ENCODE measurements at places on chromosomes 1 and 21.
A peak's percentile ranks its signal among the peaks of the same experiment; 100 is the strongest.

- DNase-seq: no peak
These were observed 226.0 kb upstream of the KAZN start for GRCh38 chr1:14372526-14372925.

DNA sequence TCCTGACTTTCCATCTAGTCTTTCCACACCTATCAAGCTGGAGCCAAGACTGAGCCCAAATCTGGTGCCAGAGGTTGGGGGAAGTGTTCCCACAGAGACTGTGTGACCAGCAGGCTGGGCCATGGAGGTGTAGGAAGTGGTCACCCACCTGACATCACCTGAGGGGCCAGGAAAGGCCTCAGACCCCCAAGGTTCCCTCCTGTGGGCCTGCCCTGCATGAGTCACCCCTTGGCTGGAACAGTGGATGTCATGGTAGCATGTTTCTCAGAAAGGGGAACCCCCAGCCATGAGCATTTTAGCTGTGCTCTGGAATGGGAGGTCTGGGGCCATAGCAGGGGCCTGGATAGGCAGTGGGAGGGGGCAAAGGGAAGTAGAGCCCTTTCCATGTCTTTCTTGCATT is 5.7 kb upstream of the TNFRSF8 start:
- DNase-seq: no peak

GRCh38 chr1:234914606-234915290 is 213.9 kb downstream of the TOMM20 start:
- no peak for DNase-seq

GRCh38 chr1:70318191-70318590 is 36.3 kb downstream of the ANKRD13C start:
- no peak for DNase-seq

- DNase-seq: no peak
These were observed 4.9 kb upstream of the AK5 start for GRCh38 chr1:77276941-77277340.

DNA sequence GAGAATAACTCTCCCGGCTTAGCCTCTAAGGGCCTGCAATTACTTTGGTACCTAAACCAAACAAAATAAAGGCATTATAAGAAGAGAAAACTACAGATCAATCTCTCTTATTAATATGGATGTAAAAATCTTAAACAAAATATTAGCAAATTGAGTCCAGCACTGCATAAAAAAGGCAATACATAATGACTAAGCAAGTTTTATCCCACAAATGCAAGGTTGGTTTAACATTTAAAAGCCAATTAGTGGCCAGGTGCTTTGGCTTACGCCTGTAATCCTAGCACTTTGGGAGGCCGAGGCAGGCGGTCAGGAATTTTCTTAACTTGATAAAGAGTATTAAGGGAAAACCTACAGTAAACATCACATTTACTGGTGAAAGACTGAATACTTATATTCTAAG is 67.1 kb upstream of the MAB21L3 start:
- DNase-seq: no peak

- no peak for DNase-seq
These were observed 7.1 kb upstream of the SHISA4 start for GRCh38 chr1:201881617-201882016.

GRCh38 chr1:65050735-65051134 is 84.4 kb upstream of the JAK1 start:
- DNase-seq: peak; percentile 42

DNA sequence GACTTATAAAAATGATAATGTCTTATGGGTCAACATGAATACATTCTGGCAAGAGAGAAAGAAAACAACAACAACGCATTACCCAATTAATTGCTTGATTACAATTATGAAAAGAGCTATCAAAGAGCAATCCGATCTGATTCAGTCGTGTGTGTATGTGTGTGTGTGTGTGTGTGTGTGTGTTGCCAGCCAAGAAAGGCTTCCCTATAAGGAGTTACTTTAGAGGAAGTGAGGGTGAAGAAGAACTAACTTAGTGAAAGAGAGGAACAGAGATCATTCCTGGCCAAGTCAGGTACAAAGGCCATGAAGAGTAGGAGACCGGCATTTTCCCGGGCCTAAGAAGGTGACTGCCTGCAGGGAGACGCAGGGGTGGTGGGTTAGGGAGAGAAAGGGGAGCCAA is 9.4 kb downstream of the TMEM35B start:
- DNase-seq: no peak

- no peak for DNase-seq
These were observed 36.2 kb downstream of the IRF2BP2 start for GRCh38 chr1:234573711-234574299.

GRCh38 chr1:232650845-232651244 is 20.9 kb upstream of the SIPA1L2 start:
- DNase-seq: no peak

GRCh38 chr1:87334351-87335174 is 5.9 kb downstream of the LMO4 start:
- DNase-seq: peak; percentile 21

GRCh38 chr1:203180611-203181330 is 5.1 kb upstream of the MYBPH start:
- no peak for DNase-seq

- DNase-seq: no peak
These were observed 65.0 kb downstream of the LRRC40 start for GRCh38 chr1:70140343-70140742.

- no peak for DNase-seq
These were observed 1.7 kb downstream of the HSPG2 start for GRCh38 chr1:21935393-21935804.

DNA sequence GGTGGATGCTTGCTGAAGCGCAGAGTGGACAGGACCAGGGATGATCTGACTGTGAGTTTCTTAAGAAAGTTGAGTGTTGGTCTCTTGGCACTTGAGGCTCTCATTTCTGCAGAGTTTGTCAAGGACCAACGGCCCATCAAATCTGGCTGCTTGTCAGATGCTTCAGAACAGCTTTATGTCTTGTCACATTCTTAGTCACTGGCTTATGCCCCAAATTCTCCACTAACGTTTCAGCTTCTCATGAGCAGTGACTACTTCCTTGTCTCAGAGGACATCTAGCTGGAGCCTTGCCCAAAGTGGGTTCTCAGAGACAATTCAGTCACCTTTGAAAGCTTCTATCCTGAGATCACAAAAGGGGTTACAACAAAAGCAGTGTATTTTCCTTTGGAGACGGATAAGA is 92.3 kb downstream of the ST6GALNAC5 start:
- no peak for DNase-seq

- DNase-seq: no peak
These were observed 20.6 kb downstream of the CSF1 start for GRCh38 chr1:109931189-109931731.

DNA sequence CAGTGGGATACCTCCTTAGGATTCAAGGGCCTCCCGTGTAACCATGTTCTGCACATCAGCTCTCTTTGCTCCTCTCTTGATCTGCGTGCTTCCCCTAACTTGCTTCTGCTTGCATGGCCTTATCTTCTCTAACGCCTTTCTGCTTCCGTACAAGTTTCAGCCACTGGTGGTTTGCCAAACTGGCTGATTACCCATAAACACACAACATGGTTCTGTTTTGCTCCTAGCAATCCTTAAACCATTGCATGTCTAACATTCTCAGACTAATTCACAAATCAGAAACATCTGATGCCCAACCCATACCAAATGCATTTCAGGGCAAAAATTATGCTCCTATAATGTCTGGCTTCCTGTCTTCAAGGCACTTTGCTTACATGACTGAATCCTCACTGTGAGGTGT is 166.4 kb downstream of the PBX1 start:
- DNase-seq: no peak

GRCh38 chr1:151008244-151009205 is at the start of gene PRUNE1:
Gene PRUNE1 (plus strand): TSS chr1:151008449. CDS start chr1:151008633, 184 bp downstream.
- DNase-seq: peak; percentile 97

GRCh38 chr1:51527144-51527543 is 8.1 kb upstream of the EPS15 start:
- no peak for DNase-seq

- no peak for DNase-seq
These were observed 199.3 kb upstream of the JUN start for GRCh38 chr1:58983162-58983561.

GRCh38 chr1:155134880-155135414 is 705 bp upstream of the SLC50A1 start:
- peak; percentile 62 for DNase-seq

GRCh38 chr1:117590273-117590925 is 15.4 kb upstream of the TENT5C start:
- DNase-seq: no peak

GRCh38 chr1:247281001-247281574 is 25.2 kb downstream of the VN1R5 start:
- DNase-seq: no peak

DNA sequence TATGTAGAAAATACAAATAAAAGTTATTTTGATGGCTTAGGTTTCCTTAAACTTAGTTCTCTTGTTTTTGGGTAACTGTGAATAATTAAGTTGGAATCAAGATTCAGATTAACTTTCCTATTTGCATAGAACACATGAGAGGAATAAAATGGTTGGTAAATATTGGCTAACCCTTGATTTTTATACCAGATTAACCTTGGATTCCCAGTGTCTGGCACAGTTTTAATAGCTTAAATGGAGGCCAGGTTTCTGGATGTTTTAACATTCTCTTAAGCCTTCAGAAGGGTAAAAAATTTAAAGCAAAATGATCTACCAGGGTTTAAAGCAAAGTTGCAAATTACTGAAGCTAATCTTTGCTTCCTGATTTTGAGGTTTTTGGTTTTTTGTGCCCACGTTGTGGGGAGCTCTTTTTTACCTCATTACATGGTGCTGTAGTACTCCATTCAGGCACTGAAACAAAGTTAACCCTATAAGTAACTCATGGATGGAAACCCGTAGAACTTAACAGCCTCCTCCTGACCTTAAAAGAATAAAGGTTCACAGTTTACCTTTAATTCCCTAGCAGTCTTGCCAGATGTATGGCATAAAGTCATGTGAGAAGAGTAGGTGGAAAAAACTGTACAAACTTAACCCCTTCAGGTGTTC is 8.4 kb upstream of the SPATA1 start:
- no peak for DNase-seq

GRCh38 chr1:74755475-74755874 is 22.5 kb downstream of the TYW3 start:
- DNase-seq: no peak

DNA sequence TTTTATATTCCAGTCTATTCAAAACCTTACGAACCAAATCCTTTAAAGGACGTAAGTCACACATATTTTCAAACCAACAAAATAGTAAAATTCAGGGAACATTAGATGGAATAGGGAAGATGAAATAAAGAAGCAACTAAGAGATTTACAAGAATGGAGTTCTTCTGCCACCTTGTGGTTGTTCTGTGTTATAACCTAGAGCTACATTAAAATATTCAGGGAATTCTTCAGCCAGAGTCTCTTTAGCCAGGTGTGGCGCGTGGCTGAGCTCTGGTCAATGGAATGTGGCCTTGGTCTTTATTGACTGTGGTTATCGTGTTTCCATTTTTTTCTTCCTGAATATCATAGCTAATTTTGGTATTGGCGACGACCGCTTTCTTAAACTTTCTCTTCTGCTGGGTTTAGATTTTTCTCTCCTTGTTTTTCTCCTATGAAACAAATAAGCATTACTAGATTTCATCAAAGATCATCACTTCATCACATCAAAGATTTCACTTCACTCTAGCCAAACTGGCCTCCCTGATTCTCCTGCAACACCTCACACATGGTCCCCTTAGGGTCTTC is 221.3 kb downstream of the MRPL39 start:
- DNase-seq: peak; percentile 84

GRCh38 chr1:45545019-45545493 is 5.6 kb upstream of the AKR1A1 start:
- no peak for DNase-seq

GRCh38 chr1:34681480-34682451 is 73.1 kb upstream of the GJB5 start:
- peak; percentile 46 for DNase-seq

DNA sequence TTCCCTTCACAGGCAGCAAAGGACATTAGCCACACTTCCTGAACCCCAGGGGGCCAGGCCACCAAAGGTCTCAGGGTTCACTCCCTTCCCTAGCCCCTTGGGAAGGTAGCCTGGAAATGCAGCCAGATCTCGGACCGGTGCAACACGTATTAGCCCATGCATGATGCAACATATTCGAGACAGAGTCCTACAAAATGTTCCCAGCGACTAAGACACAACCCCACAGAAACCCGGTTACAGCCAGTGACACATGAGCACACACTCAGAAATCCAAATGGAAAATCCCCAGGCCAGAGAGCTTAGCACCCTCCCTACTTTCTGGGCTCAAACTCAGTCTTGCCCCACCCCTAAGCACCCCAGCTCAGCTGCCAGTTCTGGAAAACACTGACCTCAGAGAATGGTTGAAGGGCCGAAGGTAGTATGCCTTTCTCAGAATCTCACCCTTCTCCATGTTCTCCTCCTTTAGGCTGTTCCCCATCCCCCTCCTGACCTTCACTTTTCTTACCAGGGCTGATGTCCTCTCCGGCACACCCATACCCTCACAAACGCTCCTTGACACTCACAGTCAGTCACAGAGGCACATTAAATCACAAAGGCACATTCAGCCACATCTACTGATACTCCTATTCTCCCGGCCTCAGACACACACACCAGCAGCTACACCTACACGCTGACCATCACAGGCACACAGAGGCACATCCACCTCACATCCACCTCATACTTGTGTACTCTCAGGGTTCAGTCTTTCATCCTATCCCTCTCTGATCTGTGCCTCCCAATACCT is at the start of gene TSPAN1:
Gene TSPAN1 (plus strand): TSS at position 640 of the 784 bp plus-strand sequence. CDS start 6,021 bp downstream, outside the sequence.
- no peak for DNase-seq

- no peak for DNase-seq
These were observed 1.6 kb upstream of the STK40 start for GRCh38 chr1:36387141-36387949.

DNA sequence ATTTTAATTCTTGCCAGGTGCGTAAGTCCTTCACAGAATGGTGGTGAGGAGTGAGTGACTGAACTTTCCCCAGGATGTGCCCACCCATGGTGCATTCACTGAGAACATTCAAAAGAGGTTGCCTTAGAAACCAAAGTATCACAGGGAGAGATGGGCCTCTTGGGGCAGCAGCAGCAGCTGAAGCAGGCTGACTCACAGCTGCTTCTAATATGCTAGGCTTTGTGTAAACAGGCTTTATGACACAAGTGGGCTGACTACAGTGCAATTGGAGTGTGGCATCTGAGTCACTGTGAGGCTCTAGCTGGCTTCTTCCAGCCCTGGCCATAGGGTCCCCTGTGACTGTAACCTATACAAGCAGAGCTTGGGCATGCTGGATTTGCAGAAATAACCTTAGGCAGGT is 12.6 kb downstream of the PIGP start:
- peak; percentile 95 for DNase-seq

DNA sequence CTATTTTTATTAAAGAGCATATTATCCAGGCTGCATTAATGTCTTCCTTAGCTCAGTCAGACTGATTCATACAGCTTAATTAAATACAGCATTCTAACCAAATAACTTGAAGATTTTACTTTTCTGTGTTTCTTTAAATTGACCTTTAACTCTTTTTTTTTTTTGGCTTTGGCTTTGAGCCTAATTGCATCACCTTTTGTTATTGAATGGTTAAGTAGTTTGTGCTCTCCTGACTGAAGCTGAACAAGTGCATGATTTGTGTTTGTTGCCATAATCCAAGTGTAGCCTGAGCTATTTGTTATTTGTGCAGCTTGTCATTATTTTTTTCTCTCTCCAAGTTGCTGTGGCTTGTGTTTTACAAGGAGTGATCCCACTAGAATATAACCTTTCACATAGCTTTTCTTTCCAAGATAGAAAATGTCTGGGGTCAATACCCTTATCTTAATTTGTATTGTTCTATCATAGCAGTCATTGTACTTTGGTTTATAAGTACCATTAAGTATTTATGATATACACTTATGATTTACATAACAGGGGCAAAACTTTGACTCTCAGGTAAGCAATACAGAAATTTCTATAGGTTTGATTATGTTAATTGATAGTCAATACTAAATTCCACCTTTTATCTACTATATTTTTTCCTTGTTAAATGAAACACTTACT is 31.6 kb downstream of the CDC14A start:
- DNase-seq: no peak

- no peak for DNase-seq
These were observed 47.4 kb upstream of the RAB4A start for GRCh38 chr1:229223498-229223897.
